Fibroblast of lung (primary cell): ENCODE measurements at places on chromosomes 4 and X.

DNA sequence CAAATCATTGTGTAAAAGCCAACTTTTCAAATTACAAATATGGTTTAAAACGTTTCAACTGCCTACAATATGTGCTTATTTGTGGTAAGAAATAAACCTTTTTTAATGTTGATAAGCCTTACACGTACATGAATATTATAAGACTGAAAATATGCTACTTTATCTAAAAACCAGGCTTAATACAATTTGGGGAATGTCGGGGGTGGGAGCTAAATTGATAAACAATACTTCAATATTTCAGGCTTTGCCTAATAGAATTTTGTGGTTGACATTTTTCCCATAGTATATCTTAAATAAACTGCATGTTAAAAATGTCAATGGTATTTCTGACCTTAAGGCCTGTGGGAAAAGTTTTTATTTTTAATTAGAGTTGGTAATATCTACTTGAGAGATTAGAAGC is 69.8 kb upstream of the SLIT2 start:
- no peak for DNase-seq

GRCh38 chr4:65502131-65502701 is 168.1 kb downstream of the EPHA5 start:
- peak; percentile 92 for DNase-seq

DNA sequence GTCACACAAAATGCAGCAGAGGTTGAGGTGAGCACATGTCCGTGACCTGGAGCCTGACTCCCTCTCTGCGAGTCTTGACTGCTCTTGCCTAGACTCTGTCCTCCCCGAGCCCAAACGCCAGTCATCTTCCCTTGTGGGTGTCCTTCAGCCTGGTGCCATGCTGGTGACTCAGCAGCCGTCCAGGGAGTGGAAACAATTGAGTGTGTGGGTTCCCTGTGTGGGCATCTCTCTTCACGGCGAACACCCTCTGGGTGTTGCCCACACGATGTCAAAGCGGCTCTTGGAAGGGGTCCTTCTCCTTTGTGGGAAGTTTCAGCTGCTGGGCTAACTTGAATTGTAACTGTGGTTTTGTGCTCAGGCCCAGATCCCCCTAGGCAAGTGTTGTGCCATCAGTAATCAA is 17.5 kb upstream of the MSANTD1 start:
- DNase-seq: peak; percentile 23

DNA sequence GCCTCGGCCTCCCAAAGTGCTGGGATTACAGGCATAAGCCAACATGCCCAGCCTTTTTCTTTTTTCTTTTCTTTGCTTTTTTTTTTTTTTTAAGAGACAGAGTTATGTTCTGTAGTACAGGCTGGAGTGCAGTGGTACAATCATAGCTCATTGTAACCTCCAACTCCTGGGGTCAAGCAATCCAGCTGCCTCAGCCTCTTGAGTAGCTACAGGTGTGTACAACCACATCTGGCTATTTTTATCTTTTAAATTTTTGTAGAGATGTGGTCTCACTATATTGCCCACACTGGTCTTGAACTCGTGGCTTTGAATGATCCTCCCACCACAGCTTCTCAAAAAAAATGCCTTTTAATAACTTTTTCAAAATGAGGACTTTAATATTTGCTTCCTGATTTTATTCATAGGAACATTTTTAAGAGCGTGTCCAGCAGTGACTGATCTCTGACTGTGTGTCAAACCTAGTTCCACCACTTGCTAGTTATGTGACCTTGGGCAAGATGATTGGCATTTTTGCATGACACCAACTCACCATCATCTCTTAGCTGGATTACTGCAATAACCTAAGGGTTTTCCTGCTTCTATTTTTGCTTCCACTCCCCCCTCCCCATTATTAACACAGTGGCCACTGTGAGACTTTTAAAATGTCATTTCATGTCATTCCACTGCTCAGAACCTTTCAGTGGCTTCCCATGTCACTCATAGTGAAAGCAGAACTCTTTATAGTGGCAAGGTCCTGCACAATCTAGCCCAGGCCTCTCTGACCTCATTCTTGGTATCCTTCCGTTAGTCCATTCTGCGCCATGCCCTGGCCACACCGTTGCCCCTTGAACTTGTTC is 4.5 kb upstream of the TNIP3 start:
- DNase-seq: no peak

DNA sequence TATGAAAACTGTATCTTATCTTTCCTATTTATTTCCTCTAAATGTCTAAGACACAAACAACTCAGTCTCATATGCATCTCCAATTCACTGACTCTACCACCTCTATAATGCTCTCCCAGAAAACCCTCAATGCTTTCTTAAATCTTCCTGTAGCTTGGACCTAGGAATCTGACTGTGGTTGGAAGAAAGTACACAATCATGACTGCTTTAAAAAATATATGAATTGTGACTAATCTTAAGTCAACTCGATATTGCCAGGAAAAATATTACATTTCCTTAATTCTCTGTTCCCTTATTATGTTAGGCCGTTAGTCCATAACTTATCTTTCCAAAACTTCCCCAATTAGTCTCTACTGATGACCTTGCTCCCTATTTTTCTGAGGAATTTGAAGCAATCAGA is 87.0 kb downstream of the SPCS3 start:
- DNase-seq: peak; percentile 77

DNA sequence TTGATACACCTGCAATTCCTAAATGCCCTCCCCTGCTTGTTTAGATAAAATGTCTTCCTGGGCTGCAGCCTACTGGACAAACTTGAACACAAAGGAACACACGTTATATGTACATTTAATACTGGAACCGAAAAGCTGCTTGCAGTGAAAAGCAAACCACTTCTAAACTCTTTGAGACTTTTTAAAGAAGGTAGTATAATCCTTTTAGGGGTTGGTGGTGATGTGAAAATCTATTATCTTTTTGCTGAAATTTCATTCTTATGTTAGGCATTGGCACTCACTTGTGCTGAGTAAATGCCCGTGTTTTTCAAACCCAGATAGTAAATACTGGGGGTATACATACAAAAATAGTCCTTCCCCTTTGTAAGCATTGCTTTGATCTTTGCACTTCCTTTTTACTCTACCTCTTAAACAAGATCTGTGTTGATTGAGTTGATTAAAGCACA is 2.2 kb downstream of the NFKB1 start:
- no peak for DNase-seq

DNA sequence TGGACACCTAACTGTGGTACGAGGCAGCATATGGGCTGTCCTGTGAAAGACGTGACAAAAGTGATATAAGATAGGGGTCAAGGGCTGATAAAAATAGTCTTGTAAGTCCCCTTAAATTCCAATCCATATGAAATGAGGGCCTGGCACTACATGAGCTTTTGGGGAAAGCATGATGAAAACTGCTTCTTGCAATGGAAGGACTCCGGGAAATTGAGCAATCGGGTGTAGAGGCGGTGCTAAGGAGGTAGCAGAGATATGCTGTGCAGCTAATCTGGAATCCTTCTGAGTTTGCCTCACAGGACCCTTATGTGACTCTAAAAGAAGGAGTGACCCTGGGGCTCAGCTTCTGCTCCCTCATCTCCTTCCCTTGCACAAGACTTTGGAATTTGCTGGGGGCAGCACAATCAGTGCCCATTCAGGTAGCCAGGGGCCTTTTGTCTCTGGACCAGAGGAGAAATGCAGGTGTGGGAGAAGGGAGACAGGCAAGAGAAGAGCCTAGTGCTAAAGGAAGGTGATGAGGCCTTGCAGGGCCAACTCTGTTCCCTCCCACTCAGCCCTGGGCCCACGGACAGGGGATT is 12.8 kb downstream of the CLDN2 start:
- no peak for DNase-seq

DNA sequence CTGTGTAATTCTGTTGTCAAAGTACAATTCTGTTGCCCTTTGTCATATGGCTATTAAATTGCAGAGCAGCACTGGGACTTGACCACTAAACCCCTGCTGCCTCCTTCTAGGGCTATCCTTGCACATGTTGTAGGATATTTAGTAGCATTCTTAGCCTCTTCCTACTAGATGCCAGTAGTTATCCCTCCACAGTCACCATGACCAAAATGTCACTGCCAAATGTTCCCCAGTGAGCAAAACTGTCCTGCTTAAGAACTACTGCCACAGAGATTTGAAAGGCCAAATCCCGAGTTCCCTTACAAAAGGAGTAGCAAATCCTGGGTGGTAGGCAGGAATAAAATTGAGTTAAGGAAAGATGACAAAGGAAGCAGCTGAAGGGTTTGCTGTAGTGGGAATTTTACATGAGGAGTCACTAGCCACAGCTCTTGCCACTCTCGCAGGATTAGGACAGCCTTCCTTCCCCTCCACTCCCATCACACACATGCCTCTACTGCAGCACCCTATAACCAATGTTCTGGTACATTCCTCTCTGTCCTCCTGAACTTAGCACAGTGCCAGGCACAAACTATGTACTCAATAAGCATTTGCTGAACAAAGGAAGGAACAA is 8.4 kb downstream of the APBB2 start:
- DNase-seq: no peak

GRCh38 chr4:74291471-74291870 is 16.8 kb upstream of the EPGN start:
- no peak for DNase-seq

GRCh38 chrX:107560980-107561379 is 67.3 kb upstream of the PRPS1 start:
- DNase-seq: no peak

GRCh38 chrX:123215397-123216089 is 31.5 kb downstream of the GRIA3 start:
- no peak for DNase-seq

DNA sequence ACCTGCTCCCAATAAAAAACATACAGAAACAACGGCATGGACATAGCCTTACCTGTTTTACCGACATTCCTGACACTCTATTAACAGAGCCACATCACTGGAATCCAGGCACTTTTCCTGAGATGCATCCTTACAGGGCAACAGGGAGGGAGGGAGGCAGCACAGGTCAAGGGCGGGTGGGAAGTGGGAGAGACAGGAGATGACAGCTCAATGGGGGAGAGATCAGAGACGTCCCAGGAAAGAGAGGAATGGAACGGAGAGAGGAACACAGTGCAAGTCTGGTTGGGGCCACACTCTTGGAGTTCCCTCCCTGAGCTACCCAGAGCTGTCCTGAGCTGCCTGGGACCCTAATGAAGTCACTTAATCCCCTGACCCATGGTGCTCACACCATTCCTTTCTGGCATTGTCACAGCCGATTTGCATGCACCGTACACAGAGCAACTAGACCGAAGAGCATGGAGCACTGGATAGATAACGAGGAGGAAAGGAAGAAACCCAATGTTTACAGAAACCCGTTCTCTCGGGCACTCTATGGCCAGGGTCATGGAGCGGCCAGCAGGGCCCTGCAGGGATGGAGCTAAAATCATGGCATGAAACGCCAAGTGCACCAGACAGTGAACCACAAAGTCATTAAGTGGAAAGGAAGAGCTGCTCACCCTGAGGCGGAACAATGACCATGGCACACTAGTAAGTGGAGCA is 93.1 kb downstream of the NSUN7 start:
- DNase-seq: no peak

GRCh38 chrX:150155436-150156035 is 207.6 kb upstream of the MAMLD1 start:
- peak; percentile 71 for DNase-seq

DNA sequence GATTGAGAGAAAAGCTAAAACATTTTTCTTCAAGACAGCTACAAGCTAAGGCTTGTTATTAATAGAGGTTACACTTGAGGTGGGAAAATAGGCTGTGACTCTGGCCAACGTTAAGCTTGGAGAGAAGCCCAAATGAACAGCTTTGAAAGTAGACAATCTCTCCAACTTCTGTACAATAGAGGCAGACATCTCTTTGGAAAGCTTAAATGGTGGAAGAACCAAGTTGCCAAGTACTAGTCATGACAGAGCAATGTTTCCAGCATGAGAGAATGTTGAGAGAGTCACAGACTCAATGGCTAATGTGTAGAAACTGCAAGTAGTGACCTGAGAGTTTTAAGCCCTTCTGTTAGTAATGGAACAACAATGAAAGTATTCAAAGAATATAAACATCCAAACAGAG is 298.1 kb downstream of the INPP4B start:
- DNase-seq: peak; percentile 87

DNA sequence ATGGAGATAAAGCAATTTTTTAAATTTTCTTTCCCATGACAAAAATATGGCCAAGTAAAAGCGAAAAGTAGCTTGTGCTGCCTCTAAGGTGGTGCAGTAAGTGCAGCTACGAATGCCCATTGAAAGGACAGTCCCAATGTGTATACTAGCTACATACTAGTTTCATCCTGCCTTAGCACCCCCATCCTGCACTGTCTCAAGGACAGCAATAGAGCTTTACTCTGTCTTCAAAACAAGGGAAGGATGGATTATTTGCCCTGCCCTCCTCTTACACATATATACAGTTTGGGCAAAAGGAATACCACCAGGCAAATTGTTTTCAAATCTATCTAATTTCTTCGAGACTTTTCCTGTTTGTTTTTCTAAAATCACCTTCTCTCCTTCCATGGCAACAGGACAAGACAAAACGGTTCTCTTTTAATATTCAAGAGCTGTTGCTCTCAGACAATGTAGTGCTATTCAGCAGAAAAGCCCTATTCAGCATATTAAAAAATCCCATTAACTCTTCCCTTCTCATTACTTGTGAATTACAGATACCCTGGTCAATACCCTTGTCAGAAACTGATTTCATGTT is 75.1 kb upstream of the SLC7A11 start:
- no peak for DNase-seq

DNA sequence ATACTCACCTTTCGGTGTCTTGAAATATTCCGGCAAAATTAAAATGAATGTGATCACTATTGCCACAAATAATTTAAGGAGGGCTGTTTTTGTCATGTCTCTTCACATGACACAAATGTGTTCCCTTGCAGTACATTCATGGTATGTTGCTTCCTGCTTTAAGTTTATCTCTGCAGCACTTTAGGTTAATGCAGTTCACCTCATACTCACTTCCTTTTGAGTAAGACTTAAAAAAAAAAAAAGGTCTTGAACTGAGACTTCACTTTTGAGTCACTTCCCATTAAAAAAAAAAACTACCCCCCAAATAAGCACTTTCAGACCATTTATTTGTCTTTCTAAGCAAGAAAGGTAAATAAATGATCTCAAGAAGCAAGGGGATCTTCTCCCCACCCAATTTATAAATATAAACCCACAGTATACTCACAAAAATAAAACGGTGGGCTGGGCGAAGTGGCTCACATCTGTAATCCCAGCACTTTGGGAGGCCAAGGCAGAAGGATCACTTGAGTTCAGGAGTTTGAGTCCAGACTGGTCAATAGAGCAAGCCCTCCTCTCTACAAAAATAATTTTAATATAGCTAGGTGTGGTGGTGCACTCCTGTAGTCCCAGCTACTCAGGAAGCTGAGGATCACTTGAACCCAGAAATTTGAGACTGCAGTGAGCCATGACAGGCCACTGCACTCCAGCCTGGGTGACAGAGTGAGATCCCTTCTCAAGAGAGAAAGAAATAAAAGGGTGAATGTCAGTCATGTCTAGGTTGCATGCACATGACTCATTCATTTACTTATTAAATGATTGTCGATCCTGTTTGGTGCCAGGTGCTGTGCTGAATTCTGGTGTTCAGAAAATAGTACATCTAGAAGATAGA is at the start of gene TMEM156:
Gene TMEM156 (minus strand): TSS at position 192 of the 868 bp plus-strand sequence. CDS start 96 bp downstream, at position 96.
- peak; percentile 53 for DNase-seq

DNA sequence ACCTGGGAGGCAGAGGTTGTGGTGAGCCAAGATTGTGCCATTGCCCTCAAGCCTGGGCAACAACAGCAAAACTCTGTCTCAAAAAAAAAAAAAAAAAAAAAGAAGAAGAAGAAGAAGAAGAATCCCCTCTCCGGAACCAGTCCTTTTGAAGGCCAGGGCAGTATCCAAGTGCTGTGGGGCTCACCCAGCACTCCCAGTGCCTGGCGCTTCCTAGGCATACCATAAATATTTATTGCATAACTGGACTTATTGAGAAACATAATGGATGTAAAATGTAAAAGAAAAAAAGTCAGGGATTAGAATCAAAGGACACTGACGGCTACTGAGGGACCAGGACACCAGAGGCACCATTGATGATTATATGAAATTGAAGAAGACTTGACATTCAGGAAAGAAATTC is 162.1 kb upstream of the KIT start:
- no peak for DNase-seq
